ENCODE measurements at places on chromosomes 2 and 18.

- peak; percentile 27 for DNase-seq
These were observed 28.5 kb upstream of the MCFD2 start for GRCh38 chr2:46943881-46944798.

- no peak for DNase-seq
These were observed 265.5 kb downstream of the NAPG start for GRCh38 chr18:10791169-10791831.

DNA sequence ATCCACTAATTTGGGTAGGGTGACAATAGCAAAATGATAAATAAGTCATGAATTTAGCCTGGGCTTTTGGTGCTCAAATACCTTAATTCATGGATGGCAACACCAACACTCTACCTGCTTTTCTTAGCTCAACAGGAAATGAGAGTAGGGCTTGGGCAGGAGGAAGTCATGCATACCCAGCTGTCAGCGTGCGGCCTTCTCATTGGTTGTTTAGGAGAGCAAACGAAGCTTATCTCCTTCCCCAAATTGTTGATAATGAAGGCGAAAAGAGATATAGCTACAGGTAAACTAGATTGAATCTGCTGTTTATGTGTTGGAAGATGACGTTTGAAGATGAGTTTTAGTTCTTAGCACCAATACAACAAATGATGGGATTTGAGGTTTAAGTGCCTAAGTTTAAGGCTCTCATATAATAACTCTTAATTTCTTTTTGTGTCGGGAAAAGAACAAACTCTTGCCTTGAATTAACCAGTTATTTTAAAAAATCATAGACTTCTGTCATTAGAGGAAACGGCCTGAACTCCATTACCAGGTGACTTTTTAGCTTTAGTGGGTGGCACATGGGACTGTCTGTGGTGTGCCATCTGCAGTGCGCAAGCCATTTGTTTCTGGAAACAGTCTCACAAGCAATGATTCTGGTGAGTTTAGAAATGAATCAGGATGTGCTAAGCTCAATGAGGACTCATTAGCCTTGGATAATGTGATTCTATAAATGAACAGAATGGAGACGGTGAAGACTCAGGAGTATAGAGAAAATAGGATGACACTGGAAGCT is 19.8 kb downstream of the MAP4K4 start:
- DNase-seq: no peak

DNA sequence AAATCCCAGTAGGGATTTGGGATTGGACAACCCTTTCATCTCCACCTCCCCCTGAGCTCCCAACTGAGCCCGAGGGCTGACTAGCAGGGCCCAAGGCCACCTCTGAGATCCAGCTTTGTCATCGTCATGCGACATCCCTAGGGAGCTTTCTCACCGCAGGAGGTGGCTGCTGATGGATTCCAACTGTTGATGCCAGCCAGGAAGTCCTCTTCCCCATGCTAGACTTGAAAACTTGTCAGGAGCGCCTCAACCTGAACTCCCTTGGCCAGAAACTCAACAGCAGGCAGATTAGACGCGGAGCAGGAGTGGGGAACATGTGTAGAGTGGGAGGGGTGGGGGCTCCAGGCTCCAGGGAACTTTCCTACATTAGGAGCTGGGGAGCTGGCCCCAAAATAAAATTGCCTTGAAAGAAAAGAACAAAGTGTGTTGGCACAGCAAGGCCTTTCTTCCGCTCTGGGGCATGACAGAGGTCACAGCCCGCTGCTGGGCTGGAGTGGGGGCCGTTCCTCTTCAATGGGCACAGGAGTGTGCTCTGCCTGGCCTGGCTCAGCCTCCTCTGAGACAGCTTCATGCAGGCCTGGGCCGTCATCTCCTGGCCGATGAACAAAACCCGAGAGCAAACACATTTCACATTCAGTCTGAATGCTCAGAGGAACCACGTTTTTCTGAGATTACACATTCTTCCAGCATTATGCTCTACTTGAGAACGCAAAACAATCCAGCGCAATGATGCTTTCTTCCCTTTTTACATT is 34.5 kb downstream of the EMILIN2 start:
- DNase-seq: no peak

DNA sequence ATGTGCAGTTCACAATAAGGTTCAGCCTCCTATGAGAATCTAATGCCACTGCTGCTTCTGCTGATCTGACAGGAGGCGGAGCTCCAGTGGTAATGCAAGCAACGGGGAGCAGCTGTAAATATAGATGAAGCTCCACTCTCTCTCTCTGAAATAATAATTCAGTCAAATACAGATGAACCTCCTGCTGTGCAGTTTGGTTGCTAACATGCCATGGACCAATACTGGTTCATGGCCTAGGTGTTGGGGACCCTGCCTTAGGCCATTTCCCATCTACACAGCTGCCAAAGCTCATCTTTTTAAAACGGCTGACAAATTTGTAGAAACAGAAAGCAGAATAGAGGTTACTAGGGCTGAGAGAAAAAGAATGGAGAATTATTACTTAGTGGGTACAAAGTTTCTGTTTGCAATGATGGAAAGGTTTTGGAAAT is 10.7 kb upstream of the HNRNPA3 start:
- DNase-seq: no peak

GRCh38 chr2:169928463-169928864 is 101.2 kb downstream of the UBR3 start:
- DNase-seq: no peak

GRCh38 chr2:159890551-159891266 is 92.7 kb upstream of the CD302 start:
- DNase-seq: no peak

DNA sequence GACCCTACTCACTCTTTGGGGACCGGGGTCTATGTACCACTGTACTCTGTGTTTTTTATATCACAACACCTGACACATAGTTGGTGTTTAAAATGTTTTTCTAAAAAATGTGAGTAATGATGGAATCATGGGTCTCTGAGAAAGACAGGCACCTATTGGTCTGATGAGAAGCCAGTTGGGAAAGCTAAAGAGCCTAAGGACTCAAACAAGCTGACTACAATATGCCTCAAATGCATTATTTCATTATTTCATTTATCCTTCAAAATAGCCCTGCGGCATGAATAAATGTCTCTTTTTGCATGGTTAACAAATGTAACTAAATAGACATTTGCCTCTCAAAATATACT is 102.9 kb upstream of the SCN1A start:
- DNase-seq: no peak

GRCh38 chr18:26088487-26088886 is 1.9 kb downstream of the SS18 start:
- DNase-seq: no peak

DNA sequence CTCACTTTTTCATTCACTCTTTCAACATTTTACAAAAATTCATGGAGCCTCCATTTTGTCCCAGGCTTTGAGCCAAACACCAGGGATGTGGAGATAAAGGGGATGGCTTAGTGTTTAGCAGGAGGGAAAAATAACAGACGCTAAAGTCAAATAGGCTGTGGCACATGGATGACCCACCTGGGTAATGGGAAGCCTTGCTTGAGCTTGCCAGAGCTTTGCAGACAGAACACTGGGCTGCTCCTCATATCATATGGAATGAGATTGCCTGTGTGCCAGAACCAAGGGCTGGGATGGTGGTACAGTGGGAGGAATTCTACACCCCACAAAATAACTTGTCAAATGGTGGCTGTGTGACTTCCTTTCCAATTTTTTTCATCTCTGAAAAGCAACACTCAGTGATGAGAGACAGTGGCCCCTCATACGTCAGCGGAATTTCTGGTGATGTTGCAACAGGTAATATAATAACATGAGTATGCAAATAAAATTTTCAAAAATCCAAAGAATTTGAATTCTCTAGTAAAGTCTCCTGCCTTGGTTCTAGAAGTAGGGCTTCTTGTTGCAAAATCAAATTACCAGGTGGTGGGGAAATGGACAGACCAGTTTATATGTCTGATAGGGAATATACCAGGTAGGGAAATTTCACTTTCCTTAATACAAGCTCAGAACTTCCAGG is 252.9 kb downstream of the CLIP4 start:
- DNase-seq: no peak

DNA sequence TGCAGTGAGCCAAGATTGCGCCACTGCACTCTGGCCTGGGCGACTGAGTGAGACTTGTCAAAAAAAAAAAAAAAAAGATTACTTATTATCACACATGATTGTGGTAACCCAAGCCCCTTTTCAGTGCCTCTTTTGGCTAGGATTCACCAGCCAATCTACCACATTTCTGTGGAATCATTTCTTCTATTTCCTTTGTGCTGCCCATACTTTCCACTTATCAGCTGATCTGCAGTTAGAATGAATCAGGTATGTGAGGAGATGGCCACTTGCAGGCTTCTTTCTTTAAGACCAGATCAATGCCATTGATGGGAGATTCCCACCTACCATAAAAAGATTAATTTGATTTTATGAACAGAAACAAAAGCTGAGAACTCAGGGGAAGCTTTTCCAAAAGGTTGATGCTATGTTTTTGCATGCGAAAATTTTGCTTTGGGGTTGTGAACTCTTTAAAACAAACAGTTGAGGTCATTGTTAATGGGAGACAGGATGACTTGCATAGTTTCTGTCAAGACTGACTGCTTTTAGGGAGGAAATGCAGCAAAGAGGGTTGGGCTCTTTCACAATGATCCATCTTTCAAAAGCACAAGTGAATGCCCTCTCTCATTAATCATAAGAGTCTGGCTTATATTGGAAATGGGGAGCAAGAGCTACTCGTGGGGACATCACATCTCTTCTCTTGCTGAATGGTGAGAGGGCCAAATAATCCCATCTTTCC is 66.9 kb upstream of the CYP26B1 start:
- DNase-seq: no peak

- DNase-seq: no peak
These were observed 38.8 kb downstream of the NRP2 start for GRCh38 chr2:205721057-205721449.

GRCh38 chr2:7030810-7031209 is 113.6 kb downstream of the RNF144A start:
- DNase-seq: no peak

GRCh38 chr18:34297287-34297686 is 72.6 kb upstream of the NOL4 start:
- DNase-seq: no peak

DNA sequence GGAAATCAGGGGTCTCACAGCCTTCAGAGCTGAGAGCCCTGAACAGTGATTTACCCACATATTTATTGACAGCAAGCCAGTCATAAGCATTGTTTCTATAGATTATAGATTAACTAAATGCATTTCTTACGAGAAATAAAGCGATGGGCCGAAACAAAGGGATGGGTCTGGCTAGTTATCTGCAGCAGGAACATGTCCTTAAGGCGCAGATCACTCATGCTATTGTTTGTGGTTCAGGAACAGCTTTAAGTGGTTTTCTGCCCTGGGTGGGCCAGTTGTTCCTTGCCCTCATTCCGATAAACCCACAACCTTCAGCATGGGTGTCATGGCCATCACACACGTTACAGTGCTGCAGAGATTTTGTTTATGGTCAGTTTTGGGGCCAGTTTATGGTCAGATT is 36.4 kb downstream of the TANC1 start:
- no peak for DNase-seq

DNA sequence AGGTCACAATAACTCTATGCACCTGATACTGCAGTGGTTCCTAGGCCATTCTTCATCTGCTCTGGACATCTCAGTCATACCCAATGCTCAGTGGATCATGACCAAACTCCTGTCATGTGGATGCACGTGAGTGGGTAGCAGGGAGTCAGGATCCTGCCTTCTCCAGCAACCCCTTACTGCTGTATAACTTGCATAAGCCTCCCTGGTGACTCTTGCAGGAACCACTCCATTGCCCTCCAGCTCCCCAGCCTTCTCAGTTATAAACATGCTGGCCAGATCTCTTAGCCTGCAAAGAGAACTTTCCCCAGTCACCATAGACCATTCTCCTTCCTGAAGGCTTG is 98.6 kb upstream of the ZNF397 start:
- no peak for DNase-seq

DNA sequence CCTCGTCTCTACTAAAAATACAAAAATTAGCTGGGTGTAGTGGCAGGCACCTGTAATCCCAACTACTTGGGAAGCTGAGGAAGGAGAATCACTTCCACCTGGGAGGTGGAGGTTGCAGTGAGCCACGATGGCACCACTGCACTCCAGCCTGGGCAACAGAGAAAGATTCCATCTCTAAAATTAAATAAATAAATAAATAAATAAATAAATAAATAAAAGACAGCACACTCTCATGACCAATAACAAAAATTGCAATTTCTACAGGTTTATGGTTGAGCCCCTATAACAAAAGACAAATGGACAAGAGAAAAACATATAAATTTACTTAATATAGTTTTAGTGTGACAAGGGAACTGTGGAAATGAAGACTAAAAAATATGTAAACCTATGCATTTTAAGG is 384.1 kb downstream of the CDH19 start:
- no peak for DNase-seq

DNA sequence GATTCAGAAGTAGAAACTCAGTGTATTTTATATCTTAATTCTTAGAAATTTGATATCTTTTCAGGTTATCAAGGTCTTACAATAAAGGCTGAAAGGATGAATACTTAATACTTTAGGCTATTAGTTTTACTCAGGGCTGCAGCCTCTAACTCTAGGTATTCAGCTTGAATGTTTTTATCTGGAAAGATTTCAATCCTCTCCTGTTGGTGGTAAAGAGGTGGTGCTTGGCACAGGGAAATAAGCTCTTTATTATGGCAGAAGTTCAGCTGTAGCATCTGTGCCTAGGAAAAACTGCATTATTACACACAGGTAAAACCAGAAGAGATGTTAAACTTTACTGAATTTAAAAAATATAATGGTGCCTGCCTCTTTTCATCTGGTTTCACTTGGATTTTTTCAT is 11.1 kb downstream of the ACVR2A start:
- DNase-seq: no peak

GRCh38 chr2:120859128-120859527 is 123.5 kb downstream of the GLI2 start:
- no peak for DNase-seq

GRCh38 chr18:8722946-8723820 is 17.8 kb downstream of the MTCL1 start:
- no peak for DNase-seq

DNA sequence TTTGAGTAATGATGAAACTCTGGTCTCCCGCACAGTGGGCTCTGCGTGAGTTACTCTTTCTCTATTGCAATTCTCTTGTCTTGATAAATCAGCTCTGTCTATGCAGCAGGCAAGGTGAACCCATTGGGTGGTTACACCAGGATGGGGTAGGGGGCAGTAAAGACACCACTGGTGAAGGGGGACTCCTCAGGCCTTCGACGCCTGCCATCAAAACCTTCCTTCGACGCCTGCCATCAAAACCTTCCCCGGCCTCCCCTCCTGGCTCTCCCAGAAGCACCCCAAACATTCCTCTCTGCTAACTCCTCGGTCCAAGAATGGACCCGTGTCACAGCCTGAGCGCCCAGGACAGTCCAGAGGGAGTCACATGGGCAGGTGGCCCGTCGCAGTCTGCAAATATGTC is 4.8 kb upstream of the STARD7 start:
- no peak for DNase-seq
